AG04450 (cell line): ENCODE measurements at places on chromosomes 4 and X.

DNA sequence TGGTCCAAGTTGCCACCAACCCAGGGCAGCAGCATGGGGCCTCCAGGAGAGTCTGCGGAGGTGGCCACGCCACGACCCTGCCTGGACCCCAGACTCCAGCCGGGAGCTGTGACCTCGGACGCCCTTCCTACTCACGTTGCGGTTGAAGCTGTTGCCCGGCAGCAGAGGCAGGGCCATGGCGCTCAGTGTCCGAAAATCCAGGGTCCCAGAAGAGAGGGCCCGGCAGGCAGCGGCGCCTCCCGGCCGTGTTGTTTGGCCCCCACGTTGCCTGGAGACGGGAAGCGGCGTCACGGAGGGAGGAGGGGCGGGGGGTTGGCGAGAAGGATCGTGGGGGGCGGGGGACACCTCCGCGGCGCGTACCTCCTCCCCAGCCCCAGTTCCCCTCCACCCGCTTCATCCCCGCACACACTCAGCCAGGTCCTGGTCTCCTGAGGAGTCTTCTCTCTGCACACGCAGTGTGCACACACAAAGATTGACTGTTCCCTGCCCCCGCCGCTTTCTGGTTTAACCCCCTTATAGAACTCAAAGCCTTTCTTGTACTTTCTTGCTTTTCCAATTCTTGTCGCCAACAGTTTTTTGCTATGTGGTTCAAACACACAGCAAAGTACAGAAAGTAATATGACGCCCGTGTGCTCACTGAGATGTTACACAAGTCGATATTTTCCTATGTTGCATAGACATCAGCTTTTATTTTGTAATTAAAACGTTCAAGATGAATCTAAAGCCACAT is at the start of gene EFHC2:
TSS of gene EFHC2 (minus strand) at position 261 of the 730 bp plus-strand sequence. CDS start at position 177, 84 bp downstream.
- no peak for DNase-seq

GRCh38 chr4:185396724-185397385 is at the start of gene ANKRD37:
Gene ANKRD37 (plus strand): TSS chr4:185396841. CDS start chr4:185396924, 83 bp downstream.
- no peak for DNase-seq

DNA sequence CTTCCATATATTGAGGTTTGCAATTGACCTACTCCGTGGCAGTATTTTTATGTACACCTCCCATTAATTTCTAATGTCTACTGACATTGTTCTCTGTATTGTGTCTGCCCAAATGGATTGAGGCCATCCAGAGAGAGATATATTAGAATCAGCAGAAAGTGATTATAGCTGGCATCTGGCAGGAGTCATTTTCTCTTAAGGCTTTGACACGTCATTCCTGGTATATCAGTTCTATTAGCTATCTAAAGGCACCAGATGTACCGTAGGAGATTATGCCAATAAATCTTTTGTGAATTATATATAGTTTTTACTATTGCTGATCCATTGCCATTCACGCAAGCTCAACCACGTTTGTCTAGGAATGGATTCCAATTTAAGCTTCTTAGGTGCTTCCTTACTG is 1026.4 kb upstream of the IGFBP7 start:
- DNase-seq = no peak

GRCh38 chr4:170875868-170876267 is 786.1 kb upstream of the AADAT start:
- DNase-seq = no peak

- DNase-seq = peak; percentile 33
These were observed 599 bp downstream of the NUP54 start for GRCh38 chr4:76147454-76148141.

- DNase-seq = no peak
These were observed 735.1 kb upstream of the DIAPH2 start for GRCh38 chrX:95949588-95949987.

DNA sequence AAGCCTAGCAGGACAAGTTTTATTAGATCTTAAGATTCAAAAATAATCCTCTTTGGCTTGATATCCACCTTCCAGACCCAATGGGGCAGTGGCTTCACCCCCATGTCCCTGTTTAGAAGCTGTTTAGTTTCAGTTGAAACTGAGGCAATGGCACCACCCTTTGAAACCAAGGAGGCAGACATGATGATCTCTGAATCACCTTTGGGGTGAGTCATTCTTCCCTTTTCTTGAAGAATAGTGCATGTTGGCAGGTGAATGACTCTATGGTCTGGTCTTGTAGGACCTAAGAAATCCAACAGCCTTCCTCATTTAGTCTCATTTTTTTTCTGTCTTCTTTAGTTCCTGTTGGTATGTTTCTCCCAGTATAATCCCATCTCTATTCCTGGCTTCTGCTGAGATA is 29.5 kb upstream of the BMP15 start:
- DNase-seq = no peak

- DNase-seq = no peak
These were observed 625.4 kb upstream of the GALNT7 start for GRCh38 chr4:172543249-172543648.

DNA sequence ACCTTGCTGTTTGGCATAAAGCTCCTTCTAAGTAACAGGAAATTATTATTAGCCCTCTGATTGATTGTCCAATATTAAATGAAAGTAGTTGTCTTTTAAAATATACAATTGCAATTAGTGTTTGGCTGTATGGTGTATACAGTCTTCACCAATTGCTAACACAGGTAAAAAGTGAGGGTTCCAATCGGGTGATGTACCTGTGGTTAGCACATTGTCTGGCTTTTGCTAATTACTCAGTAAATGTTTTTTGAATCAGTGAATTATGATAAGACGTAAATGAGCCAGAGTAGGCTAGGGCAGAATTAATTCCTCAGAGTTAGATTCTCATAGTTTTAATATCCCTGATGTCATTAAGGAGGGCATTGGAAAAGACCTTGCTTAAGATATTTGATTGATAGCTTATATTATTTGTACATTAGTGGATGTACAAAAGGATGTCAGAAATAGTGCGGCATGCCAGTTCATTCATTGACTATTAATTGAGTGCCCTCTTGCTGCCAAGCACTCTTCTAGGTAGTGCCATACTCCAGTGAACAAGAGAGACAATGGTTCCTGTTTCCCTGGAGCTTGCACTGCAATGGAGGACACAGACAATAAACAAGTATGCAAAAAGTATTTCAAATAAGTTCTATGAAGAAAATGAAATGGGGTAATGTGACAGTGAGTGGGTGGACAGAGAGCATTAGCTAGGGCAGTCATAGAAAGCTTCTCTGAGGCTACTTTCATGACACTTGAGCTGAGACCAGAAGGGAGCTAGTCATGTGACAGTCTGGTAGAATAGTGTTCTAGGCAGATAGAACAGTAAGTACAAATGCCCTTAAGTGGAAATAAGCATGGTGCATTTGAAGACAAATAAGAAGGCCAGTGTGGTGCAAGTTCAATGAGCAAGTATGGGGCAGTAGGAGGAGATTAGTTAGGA is 205.9 kb upstream of the CASK start:
- no peak for DNase-seq

DNA sequence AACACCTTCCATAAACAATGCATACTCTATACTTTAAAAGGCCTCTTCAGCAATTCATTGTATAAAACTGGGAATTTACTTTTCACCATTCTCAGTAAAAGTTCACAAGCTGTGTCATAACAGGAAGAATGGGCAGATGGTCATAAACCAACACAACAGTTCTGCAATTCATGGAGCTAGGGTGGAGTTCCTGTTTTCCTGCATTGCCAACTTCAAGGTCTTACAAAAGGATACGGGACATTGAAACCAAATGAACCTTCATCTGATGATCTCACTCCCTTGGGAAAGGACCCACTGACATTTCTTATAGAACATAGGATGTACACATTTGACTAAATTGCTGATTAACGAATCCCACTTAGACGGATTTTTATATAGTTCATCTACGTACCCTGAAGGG is 4.1 kb downstream of the KDR start:
- DNase-seq = no peak

DNA sequence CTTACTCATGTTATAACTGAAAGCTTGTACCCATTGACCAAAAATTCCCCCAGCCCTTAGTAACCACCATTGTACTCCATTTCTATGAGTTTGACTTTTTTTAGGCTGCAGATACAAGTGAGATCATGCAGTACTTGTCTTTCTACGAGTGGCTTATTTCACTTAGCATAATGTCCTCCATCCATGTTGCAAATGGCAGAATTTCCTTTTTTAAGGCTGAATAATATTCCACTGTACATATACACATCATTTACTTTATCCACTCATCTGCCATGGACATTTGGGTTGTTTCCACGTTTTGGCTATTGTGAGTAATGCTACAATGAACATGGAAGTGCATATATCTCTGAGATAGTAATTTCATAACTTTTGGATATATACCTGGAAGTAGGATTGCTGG is 10.4 kb downstream of the RBM3 start:
- no peak for DNase-seq

DNA sequence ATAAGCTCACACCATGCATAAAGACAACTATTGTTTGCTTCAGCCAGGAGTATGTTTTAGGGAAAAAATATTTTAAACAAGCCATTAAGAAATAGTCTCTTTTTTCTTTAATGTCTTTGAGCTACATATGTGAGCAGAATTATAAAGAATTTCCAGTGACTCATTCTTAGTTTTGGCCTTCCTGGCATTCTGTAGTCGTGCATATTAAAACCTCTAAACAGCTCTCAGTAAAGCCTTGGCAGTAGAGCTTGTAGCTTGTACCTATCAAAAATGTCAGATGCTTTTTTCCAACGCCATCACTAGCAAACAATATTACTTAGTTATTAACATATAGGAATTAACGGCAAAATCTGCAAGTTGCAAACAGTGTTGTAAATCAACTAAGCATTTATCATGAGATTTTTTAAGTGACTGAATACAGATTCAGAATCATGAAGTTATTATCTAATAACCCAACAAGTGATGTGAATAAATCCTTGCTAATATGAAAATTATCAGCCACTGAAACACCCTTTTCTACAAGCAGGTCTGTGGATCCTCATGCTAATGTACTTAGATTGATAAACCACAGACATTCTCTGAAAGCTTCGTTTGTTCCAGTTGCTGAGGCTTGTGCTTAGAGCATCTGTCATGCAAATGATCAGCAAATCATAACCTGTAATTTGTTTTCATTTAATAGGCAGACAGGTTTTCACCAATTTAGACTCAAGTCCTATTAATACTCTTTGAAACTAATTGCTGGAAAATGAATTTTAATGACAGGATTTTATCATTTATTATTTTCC is 412.0 kb upstream of the ATOH1 start:
- DNase-seq = no peak

DNA sequence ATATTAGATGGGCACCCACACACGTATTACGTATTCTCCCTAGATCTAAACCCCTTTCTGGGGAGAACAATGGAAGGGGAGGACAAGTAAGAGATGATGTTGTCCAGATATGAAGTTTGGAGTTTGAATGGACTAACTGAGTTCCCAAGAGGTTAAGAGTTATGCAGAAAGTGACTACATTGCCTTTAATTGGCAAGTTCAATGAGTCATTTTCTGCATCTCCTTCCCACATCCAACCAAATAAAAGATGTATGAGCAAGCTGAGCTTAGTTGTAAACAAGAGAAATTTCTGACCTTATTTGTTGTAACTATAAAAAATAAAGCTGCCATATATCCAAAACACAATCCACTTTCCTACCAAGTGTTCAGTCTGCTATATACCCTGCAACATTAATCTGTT is 50.5 kb downstream of the TIGD2 start:
- no peak for DNase-seq

- DNase-seq = no peak
These were observed 77.9 kb downstream of the ELOVL6 start for GRCh38 chr4:110120506-110120905.

DNA sequence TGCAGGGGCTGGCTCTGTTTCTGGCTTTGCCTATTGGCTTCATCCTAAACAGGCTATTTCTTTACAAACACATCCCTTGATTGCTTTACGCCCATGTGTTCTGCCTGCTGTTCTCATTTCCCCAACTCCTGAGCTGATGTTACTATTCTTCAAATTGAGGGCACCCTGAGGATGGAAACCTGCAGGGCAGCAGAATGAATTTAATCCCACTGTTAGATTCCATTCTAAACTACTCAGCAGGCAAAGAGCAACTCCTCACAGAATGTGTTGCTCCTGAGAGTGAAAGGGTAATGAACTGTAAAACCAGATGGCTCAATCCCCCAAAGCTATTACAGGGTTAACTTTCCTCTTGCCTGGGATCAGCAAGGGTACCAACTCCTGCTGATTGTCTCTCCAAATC is 75.7 kb downstream of the ANKRD50 start:
- no peak for DNase-seq

DNA sequence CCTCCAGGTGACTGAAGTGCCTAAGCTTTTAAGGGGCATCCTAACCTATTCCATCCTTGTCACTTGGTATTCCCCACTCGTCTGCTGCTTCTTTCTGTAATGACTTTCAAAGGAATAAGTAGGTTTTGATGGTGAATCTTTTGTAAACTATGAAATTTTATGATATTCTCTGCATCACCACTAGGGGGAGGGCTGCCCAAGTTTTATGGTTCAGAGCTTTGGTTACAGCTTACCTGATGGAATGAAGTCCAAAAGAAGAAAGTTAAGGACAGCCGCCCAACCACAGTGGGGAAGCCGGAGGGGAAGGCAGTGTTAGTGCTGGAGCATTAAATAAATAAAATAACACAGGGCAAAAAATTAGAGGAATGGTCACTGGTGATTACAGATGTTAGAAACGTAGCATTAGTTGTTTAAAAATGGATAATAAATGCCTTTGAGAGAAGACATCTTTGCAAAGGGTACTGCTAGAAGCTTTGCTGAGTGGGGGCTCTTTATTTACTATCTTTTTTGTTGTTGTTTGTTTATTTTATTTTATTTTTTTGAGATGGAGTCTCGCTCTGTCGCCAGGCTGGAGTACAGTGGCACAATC is 204.9 kb downstream of the GBA3 start:
- DNase-seq = no peak

DNA sequence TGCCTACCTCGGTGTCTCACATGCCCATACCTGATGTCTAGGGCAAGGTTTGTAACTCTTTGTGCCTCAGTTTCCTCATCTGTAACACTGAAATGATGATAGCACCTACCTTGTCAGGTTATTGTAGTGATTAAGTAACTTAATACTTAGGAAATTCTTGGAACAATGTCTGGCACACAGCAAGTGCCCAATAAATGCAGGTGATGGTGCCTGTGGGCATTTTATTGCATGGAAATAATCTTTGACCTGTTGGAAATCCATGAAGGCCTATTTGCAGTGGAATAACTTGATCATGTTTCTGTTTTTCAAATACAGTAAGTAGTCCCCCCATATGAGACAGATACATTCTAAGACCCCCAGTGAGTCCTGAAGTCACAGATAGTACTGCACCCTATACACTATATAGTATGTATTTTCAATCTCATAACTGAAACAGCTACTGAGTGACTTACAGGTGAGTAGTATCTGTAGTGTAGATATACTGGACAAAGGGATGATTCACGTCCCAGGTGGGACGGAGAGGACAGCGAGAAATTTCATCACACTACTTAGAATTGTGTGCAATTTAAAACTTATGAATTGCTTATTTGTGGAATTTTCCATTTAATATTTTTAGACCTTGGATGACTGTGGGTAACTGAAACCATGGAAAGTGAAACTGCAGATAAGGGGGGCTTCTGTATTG is 42.1 kb downstream of the AFF1 start:
- no peak for DNase-seq
